Stimulated activated CD4-positive, alpha-beta T cell treated with anti-CD3 and anti-CD28 coated beads, TNF-alpha, amount 100 ng/mL, for 48 hours (primary cell): ENCODE measurements at places on chromosomes 12 and 14.

- DNase-seq = no peak
These were observed 52.8 kb upstream of the ELK3 start for GRCh38 chr12:96141216-96141912.

- peak; percentile 63 for DNase-seq
These were observed 29.0 kb downstream of the CHGA start for GRCh38 chr14:92951912-92952471.

- no peak for DNase-seq
These were observed 291.8 kb downstream of the FOXN3 start for GRCh38 chr14:89125216-89125615.

DNA sequence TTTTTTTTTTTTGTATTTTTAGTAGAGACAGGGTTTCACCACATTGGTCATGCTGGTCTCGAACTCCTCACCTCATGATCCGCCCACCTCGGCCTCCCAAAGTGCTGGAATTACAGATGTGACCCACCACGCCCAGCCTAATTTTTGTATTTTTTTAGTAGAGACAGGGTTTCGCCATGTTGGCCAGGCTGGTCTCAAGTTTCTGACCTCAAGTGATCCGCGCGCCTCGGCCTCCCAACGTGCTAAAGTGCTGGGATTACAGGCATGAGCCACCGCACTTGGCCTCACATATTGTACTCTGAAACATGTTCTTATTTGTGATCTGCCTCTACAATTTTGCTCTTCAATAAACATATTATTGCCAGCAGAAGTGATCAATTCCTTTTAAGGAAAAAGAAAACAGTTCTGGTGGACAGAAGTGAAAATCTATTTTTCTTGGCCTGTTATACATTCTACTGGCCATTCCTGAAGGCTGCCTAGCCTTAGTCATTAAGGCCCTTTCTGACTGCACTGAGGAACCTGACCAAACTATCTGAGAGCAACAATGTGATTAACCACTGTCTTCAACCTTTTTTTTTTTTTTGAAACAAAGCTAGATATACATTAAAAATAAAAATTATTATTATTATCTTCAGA lies 36.1 kb downstream of the SNX6 start:
- no peak for DNase-seq

- no peak for DNase-seq
These were observed 27.2 kb downstream of the SPX start for GRCh38 chr12:21553329-21553675.
